ENCODE measurements at places on chromosomes 2 and 18.

- no peak for DNase-seq
Observed at GRCh38 chr2:143382573-143382972, 253.4 kb downstream of the ARHGAP15 start.

GRCh38 chr2:234300932-234301823 is 195.7 kb downstream of the ARL4C start:
- no peak for DNase-seq

DNA sequence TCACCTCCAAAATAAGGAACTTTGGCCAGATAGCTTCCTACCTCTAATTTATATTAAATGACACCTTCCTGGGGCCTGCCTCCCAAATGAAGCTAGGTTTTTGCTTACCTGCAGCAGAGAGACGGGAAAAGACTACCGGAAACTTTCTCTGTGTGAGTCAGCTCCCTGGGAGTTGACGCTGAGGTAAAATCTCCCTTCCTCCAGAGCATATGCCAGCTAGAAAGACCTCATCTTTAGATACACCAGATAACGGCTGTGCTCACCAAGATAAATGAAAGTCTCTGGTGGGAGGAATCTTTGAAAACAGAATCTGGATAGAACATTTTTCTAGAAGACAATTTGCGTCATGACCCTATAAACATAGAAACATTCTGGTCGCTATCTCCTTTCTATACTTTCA is 99.7 kb upstream of the RFX8 start:
- no peak for DNase-seq

GRCh38 chr2:109726379-109727270 is 67.5 kb upstream of the RGPD5 start:
- DNase-seq: no peak

DNA sequence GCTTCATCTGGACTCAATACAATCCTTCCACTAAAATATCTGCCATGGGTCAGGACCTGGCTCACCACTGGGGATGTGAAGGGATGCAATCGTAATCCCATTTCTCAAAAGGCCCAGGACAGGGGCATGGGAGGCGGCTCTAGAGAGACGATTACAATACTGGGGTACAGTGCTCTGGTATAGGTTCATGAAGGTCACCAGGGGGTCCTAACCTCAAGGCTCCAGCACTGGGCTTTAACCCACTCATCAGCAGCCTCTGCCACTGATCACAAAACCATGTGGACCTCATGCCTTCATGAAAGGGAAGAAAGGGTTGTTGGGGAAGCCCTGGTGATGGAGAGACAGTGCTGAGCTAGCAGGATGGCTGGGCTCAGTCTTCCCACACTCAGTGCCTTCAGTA is 48.8 kb downstream of the ADD2 start:
- DNase-seq: no peak

DNA sequence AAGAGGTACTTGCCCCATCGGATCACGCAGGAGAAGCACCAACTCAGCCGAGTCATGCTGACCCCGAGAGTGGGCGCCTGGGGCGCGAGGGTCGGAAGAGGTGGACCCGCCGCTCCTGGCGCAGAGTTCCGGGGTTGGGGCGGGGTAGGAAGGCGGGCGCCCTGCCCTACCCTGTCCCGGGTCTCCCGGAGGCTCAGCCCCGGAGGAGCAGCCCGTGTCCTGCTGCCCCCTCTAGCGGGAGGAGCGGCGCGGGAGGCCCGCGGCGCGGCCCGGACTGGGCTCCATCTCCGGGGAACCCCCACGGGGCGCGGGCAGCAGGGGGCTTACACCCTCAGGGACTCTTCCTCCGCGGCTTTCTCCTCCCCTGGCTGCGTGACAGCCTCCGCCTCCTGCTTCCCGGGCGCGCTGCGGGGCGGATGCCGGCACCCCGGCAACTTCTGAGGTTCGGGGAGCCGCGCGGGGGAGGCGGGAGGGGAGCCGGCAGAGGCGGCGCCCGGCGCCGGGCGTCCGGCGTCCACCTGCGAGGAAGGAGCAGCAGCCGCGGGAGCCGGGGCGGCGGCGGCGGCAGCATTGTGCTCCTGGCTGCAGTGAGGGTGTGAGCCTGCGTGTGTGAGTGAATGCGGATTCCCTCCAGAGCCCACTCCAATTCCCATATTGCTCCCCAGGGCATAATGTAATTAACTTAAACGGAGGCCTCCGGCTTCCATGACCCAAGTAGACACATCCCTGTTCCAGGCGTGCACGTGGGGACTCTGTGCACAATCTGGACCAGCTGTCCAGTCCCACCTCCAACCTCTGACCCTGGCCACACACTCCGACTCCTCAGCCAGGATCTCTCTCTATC is 7.6 kb upstream of the TNS1 start:
- no peak for DNase-seq

GRCh38 chr18:24850532-24850931 is 390.1 kb downstream of the HRH4 start:
- no peak for DNase-seq

DNA sequence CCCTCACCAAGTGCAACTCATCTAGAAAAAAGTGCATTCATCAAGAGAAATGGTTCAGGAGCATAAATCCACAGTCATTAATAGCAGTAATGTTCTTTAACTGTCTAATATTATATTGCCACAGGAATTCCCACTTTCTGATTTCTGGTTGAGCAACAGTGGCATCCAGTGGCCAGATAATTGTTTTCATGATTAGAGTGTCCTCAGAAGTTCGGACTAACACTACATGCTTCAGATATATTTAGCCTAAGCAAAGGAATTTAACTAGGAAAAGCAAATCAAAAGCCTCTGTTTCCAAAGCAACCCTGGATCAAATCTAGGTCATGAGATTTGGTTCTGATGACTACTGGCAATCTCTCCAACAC is 9.8 kb upstream of the ERBB4 start:
- no peak for DNase-seq

- DNase-seq: no peak
Observed at GRCh38 chr2:241372361-241372992, 16.4 kb downstream of the FARP2 start.

DNA sequence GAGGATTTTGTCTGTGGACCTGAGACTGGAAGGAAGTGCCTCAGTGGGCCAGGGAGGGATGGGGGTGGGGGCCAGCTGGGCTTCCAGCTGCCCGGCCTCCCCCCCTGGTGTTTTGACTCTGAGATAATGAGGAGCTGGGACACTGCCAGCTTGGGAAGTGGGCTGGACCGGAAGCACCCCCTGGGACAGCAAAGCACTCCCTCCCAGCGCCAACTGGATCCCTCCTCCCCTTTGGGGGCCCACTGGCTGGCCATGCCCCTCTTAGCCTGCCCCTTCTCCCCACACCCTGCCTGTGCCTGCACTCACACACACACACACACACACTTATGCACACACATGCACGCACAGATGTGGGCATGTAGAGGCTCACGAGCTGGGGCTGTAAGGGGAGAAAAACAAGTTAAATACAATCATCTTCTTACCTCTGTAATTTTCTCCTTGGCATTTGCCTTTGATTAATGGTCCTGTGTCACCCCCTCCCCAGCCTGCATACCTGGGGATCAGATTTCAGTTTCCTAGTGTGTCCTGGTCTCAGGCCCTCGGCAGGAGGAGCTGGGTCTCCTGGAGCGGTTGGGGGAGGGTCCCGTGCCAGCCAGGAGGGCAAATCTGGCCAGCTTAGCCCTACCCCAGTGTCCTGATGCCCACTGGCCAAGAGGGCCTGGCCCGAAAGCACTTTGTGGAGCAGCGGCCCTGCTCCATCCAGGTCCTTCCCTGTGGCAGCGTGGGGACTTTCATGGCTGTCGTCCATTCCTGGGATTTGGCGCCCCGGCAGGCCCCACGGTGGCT is 3.6 kb downstream of the ITM2C start:
- DNase-seq: no peak

GRCh38 chr2:69089998-69090397 is 77.0 kb downstream of the ANTXR1 start:
- DNase-seq: no peak

- no peak for DNase-seq
Observed at GRCh38 chr18:56188529-56189275, 449.7 kb downstream of the TXNL1 start.

DNA sequence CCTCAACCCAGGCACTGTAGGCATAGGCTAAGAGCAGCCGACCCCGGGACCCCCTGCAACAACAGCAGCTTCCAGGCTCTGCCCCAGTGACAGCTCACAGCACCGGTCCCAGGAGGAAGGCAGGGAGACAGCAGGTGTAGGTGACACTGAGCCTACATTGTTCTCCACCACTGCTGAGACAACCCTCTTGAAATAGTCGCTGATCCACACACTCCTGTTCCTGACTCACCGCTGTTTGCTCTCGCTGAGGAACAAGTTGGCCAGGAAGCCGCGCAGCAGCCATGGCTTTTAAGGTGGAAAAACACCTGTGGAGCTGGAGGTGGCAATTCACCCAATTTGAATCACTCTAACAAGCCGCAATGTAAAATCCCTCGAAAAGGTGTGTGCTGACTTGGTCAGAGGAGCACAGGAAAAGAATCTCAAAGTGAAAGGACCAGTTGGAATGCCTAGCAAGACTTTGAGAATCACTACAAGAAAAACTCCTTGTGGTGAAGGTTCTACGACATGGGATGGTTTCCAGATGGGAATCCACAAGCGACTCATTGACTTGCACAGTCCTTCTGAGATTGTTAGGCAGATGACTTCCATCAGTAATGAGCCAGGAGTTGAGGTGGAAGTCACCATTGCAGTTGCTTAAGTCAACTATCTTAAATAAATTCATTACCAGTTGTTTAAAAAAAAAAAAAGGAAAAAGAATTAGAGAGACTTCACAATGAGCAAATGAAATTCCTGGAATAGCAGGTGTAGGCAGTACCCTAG is 167.5 kb downstream of the ARL4C start:
- no peak for DNase-seq

DNA sequence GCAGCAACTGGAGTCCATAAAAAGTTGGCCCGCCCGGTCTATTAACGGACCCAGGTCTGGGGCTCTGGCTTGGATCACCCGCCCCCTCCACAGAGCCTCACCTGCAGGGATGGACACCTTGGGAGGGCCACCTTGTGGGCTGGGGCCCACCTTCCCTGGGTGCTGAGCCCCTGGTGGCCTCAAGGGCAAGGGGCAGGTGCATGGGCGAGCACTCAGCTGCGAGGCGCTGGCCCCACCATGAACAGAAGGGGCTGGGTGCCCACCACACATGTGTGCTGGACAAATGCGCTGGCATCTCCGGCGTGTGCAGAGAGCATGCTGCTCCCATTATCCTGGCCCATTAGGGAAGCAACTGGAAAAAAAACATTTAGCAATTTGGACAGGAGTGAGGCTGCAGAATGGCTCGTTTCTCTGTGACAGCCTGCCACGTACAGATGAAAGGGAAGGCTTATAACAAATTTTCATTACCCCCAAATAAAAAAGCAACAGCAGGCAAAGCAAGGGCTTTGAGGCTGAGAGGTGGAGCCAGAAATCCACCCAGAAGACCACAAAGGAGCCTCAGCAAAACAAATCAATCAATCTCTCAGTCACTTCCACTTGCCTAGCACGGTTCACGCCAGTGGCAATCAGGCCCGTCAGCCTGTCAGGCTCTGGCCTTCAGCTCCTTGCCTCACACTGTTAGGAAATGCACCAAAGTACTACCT is 253.1 kb upstream of the ZNF521 start:
- DNase-seq: no peak

DNA sequence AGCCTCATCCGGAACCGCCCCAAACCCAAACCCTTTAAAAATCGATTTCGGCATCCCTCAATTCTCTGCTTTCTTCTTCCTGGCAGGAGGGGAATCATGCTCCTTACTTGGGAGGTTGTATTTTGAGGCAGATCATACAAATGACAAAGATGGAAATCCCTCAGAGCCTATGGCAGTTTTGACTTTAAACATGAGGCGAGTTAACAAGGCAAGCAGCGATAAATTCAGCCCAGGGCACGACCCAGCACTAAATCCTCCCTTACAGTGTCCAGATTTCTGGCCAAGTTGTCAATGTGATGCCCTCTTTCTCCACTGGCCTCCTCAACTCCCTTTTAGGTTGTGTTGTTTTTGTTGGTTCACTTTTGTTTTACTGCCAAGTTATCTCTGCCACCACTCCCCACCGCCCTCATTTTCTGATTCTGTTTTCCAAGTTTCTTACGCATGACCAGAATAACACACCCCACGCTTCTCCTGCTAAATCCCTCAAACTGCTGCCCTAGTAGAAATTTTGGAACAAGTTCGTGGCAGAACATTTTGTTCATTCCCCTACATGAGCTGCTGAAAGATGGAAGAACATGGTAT is 68.3 kb downstream of the CTAGE1 start:
- no peak for DNase-seq
